HFFc6 (cell line): ENCODE measurements at places on chromosomes 5 and 9. TPM values are rescaled to one million over a fixed set of nuclear protein-coding genes. Genes with fewer than 3 reads are reported as not detected.

TMEM171 gene
- 1.2 to 2.3 TPM (median 1.6 TPM) in 3 replicates for total RNA-seq

DNA sequence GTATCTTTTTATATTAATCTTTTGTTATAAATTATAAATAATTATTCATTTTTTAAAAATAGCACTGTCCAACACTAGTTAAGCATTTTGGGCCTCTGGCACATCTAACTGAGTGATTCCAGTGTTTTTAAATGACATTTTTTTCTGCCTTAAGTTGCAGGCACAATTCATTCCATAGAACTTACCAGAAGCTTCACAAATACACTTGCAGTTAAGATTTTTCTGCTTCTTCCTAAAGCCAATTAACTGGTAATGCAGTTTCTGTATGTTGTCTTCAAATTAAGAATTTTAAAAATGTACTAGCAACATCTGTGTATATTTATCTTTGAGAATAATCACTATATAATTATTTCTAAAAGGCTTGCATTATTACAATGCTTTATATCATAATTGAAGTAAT, 11.2 kb upstream of the NFIB start:
- peaks cover 43% of the 10 kb centered on the region for H3K4me1 ChIP-seq
- H3K27me3 ChIP-seq: peaks cover 13% of the 10 kb centered on the region; the same call in 1 of the 2 replicates
- H3K36me3 ChIP-seq: no peaks in the 10 kb centered on the region
- no peak overlapping the region for H3K4me3 ChIP-seq

GRCh38 chr9:35606138-35606504, 1.1 kb downstream of the TESK1 start:
- DNase-seq: no peak
- H3K4me1 ChIP-seq: peaks cover 32% of the 10 kb centered on the region
- H3K4me3 ChIP-seq: peak overlapping the region; percentile 89
- peaks cover 4% of the 10 kb centered on the region; the same call in 1 of the 2 replicates for H3K36me3 ChIP-seq

DNA sequence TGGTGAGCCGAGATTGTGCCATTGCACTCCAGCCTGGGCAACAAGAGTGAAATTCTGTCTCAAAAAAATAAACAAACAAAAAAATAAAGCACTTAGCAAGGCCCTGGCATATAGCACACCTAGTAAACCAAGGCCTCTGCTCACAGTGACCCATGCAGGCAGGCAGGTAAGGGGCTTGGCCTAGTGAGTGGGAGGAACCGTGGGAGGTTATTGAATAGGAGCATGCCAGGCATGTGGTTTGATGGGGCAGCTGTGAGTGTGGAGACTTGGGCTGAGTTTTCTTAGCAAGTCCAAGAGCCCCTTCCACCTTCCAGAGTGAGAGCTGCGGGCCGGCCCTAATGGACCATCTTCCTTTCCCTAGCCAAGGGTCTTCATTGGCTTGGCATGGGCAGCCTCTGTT, 4.5 kb upstream of the NDST1 start:
- DNase-seq: no peak
- H3K27ac ChIP-seq: no peak overlapping the region
- peaks cover 77% of the 10 kb centered on the region for H3K4me1 ChIP-seq
- peaks cover 19% of the 10 kb centered on the region for H3K36me3 ChIP-seq

DNA sequence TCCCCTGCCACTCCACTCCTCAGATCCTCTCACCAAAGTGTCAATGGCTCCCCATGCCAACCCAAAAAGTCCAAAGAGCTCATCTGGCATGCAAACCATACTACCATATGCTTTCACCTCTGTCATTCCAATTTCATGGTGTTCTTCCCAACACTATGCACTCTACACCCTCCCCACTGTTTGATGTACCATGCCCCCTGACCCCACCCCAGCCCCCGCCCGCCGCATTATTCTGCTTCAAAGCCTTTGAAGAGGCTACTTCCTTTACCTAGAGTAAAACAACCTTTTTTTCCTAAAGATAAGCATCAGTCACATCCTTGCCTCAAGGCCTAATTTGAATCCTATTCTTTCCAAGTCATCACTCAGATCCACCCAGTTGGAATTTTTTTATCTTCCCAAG, 226.3 kb downstream of the DEPDC1B start:
- no peak overlapping the region for H3K27ac ChIP-seq
- H3K4me1 ChIP-seq: no peaks in the 10 kb centered on the region
- H3K36me3 ChIP-seq: no peaks in the 10 kb centered on the region
- DNase-seq: no peak

DNA sequence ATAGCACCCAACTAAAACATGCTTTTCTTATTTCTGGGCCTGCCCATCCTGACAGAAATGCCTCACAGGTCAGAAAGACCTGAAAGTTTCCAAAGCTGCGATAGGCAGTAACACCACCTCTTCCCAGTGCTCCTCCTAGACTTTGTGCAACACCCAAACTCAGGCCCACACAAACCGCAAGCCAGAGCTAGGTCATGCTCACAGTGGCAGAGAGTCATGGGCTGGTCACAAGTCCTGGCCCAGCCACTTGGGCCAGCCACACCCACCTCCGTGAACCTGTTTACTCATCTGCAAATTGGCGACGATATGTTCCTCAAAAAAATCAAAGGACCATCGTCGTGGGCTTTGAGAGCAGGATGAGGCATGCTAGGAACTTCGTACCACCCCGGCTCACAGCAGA, 44.0 kb upstream of the SLC25A51 start:
- H3K27ac ChIP-seq: no peak overlapping the region
- H3K4me3 ChIP-seq: no peak overlapping the region
- H3K36me3 ChIP-seq: peaks cover 41% of the 10 kb centered on the region
- H3K4me1 ChIP-seq: peaks cover 83% of the 10 kb centered on the region
- no peak for DNase-seq

- no peak overlapping the region for H3K27ac ChIP-seq
- DNase-seq: no peak
- H3K4me3 ChIP-seq: no peak overlapping the region
- H3K4me1 ChIP-seq: no peaks in the 10 kb centered on the region
- no peaks in the 10 kb centered on the region for H3K36me3 ChIP-seq
- H3K27me3 ChIP-seq: no peaks in the 10 kb centered on the region; the same call in 1 of the 2 replicates
Measured at GRCh38 chr5:92923885-92924284, 657.1 kb downstream of the NR2F1-AS1 start.

ADAMTS12 gene
- 46.9 and 50.0 TPM in 2 replicates for total RNA-seq

TAS2R1 gene
- total RNA-seq: not detected in 3 replicates

GRCh38 chr9:73595036-73595545, 443.4 kb downstream of the ANXA1 start:
- H3K36me3 ChIP-seq: no peaks in the 10 kb centered on the region
- no peak overlapping the region for H3K4me3 ChIP-seq
- no peak for DNase-seq
- no peak overlapping the region for H3K27ac ChIP-seq

DNA sequence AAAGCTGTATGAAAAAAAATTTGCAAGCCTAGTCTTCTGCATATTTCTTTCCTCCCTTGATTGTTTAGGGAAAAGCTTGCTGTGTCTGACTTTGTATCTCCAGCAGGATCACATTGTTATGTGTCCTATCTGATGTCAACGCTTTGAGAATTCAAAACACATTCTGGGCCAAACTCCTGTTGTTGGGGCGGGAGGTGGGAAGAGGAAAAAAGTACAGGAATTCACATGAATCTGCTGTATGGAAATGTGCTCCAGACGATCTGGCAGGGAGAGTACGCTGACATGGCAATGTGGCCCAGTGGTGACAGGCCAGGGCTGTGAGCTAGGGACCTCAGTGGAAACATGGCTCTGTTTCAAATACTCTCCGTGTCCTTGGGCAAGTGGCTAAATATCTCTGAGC, 87.4 kb upstream of the GNA14 start:
- no peaks in the 10 kb centered on the region for H3K27me3 ChIP-seq
- peaks cover 27% of the 10 kb centered on the region for H3K4me1 ChIP-seq
- H3K36me3 ChIP-seq: peaks cover 5% of the 10 kb centered on the region
- H3K4me3 ChIP-seq: no peak overlapping the region

DNA sequence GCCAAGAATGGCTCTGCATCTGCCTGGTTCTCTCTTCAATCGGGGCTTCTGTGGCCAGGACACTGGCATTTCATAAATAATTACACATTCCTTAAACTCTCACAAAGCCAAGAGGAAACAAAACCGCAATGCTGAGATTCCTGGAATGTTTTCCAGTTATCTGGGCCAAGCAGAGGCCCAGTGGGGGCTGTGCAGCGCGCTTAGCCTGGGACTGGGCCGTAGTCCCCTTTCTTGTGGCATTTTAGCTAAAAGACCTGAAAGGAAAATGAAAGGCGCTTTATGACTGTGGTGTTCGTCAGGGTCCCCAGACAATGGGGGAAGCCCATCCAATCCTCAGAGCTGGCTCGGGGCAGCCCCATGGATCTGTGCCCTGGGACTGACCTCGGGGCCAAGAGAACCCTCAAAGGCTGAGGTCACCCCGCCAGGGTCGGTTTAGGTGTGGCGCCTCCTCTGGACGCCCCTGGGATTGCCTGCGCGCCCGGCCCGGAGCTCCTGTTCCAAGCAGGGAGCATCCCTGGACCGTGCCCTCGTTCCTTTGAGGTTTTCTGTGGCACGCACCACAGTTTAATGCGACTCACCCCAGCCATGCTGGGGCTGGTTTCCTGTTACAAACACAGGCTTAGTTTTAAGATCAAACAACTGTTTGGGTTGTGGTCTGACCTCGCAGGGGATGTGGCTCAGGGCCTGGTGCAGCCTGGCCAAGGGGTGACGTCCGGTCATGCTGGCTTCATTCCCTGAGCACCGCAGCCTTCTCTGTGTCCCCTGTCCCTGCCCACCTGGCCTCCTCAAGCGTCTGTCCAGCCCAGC, 51.5 kb upstream of the NKD2 start:
- peak; percentile 82 for DNase-seq
- H3K27ac ChIP-seq: peak overlapping the region; percentile 69
- peak overlapping the region; percentile 60 for H3K4me3 ChIP-seq
- H3K4me1 ChIP-seq: peaks cover 20% of the 10 kb centered on the region

GRCh38 chr5:1134478-1134877, 22.6 kb upstream of the SLC12A7 start:
- H3K27ac ChIP-seq: no peak overlapping the region
- DNase-seq: no peak
- peaks cover 21% of the 10 kb centered on the region for H3K27me3 ChIP-seq
- H3K4me1 ChIP-seq: no peaks in the 10 kb centered on the region
- 0 out of 2 replicates have a peak, but pooled peaks cover 4% of the 10 kb centered on the region for H3K36me3 ChIP-seq

DNA sequence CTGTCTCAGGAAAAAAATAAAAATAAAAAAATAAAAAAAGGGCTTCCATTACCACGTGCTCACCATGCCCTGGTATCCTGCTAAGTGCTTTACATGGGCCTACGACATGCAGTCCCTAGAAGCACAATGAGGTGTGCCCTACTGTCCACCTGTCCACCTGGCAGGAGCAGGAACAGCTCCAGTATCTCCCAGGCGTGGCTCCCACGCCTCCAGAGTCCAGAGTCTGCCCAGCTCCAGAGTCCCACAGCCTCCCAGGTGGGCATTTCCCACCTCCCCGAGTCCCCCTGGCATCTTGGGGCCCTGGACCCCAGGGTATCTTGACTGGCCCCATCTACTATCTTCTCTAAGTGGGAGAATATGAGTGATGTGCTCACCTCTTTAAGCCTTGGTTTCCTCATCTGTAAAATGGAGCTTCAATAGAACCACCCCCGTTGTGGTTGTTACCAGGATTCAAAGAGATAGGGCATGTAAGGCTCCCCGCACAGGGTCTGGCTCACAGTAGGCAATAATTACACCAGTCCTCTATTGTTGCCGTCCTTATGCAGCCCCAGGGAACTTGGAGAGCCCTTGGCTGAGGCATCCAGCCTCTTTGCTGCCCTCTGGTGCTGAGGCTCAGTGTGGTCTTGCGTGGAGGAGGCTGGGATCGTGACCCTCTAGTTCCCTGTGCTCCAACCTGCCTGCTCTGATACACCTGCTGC, 8.9 kb downstream of the CXCL14 start:
- H3K4me3 ChIP-seq: no peak overlapping the region
- H3K27ac ChIP-seq: no peak overlapping the region
- DNase-seq: peak; percentile 21
- H3K4me1 ChIP-seq: peaks cover 37% of the 10 kb centered on the region

OR13C9 gene
- total RNA-seq: not detected in 3 replicates

CDH18 gene
- 0.87 TPM in 2 of 3 replicates, not detected in the other for total RNA-seq

- H3K27me3 ChIP-seq: peaks cover 41% of the 10 kb centered on the region
- 0 out of 2 replicates have a peak, but pooled peaks cover 10% of the 10 kb centered on the region for H3K36me3 ChIP-seq
- H3K4me3 ChIP-seq: no peak overlapping the region
- peaks cover 28% of the 10 kb centered on the region for H3K4me1 ChIP-seq
- DNase-seq: no peak
- no peak overlapping the region for H3K27ac ChIP-seq
Measured at GRCh38 chr5:14577971-14578370, 3.6 kb upstream of the OTULINL start.

RGS7BP gene
- not detected in 3 replicates for total RNA-seq

S100Z gene
- total RNA-seq: not detected in 3 replicates

ERGIC1 gene
- 234 to 272 TPM (median 265 TPM) in 3 replicates for total RNA-seq

GRCh38 chr5:96628406-96628805, 33.8 kb upstream of the CAST start:
- 0 out of 2 replicates have a peak overlapping the region, but pooled peaks have one; percentile 31 for H3K27ac ChIP-seq
- no peaks in the 10 kb centered on the region for H3K36me3 ChIP-seq
- no peak for DNase-seq

GRCh38 chr5:76351577-76351976, 51.5 kb upstream of the IQGAP2 start:
- H3K36me3 ChIP-seq: no peaks in the 10 kb centered on the region
- peaks cover 17% of the 10 kb centered on the region for H3K27me3 ChIP-seq
- H3K4me1 ChIP-seq: no peaks in the 10 kb centered on the region
- H3K4me3 ChIP-seq: no peak overlapping the region
- H3K27ac ChIP-seq: no peak overlapping the region

C8G gene
- 0.51 to 1.7 TPM (median 0.99 TPM) in 3 replicates for total RNA-seq

DNA sequence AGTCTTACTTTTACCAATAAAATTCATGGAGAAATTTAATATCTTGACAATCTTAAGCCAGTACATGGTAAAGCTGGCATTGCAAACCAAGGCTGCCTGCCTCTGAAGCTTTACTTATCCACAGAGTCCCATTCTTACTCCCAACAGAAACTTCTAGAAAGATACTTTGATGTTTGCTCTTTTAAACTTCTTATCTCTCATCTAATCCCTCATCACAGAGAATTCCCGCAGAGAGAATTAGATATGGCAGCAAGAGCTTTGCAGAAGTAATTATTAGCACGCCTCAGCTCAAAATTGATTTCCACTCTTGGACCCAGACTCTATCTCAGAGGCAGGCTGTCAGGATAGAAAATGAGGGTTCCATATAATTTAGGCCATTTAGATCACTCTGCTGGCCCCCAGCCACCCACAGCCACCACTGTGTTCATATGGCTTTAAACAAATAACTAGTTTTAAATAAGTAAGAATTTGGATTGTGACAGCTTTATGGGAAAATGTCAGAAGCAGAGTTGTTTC, 37.9 kb upstream of the GAS1 start:
- peaks cover 24% of the 10 kb centered on the region for H3K4me1 ChIP-seq
- H3K36me3 ChIP-seq: no peaks in the 10 kb centered on the region
- no peak overlapping the region for H3K4me3 ChIP-seq

GRCh38 chr9:114180696-114181606, 25.6 kb downstream of the COL27A1 start:
- H3K36me3 ChIP-seq: peaks cover 10% of the 10 kb centered on the region; the same call in 1 of the 2 replicates
- peak overlapping the region; percentile 38; the same call in 1 of the 2 replicates for H3K4me3 ChIP-seq
- H3K27ac ChIP-seq: peak overlapping the region; percentile 63
- DNase-seq: no peak

GRCh38 chr5:143819716-143820115, 7.8 kb downstream of the HMHB1 start:
- DNase-seq: no peak
- H3K27me3 ChIP-seq: no peaks in the 10 kb centered on the region
- no peak overlapping the region for H3K27ac ChIP-seq
- peaks cover 6% of the 10 kb centered on the region for H3K4me1 ChIP-seq
- no peaks in the 10 kb centered on the region; the same call in 1 of the 2 replicates for H3K36me3 ChIP-seq
